Calu3 (cell line): ENCODE measurements at places on chromosomes 3 and 15.

DNA sequence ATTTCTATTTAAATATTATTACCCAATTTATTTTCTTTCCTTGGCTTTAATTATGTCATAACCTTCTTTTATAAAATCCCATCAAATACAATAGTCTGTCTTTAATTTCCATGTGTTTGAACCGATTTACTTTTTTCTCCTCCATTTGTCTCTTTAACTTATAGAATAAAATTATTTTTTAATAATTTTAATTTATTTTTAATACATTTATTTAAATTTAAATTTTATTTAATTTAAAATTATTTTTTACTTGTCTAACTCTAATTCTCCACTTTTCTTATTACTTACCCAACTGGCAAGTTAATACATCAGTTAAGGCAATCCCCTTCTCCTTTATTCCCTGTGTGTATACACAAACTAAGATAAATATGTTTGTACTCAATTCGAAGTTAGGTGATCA, 817.6 kb upstream of the NR2F2 start:
- DNase-seq, result no peak

GRCh38 chr15:44801364-44801763, 65.0 kb downstream of the TRIM69 start:
- DNase-seq, result no peak

DNA sequence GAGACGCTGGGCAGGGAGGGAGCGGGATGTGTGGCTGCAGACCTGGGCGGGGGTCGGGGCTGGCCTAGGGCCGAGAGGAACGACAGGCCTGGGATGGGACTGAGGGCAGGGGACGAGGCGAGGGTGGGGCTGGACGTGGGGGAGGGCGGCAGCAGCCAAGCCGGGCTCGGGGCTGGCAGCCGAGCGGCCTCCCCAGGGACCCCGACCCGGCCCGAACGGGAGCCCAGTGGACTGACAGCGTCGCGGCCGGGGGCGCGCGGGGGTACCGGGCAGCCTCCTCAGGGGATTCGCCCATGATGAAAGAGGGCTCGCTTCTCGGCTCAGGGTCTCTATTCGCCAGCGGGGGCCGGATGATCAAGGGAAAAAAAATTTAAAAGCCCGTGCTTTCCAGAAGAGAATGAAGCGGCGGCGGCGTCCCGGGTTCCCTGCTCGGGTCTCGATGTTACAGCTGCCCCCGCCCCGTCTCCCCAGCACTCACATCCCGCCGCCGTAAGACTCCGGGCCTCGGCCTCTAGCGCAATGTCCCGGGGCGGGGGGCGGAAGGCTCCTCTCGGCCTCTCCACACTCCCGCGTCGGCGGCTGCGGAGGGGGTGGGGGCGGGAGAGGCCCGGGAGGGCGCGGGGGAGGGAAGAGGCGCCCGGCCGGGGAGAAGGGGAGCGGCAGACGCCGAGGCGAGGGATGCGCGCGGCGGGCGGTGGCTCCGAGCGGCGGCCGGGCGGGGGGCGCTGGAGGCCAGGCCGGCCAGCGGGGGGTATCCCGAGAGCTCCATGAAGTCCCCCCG, 4.3 kb downstream of the PTH1R start:
- no peak for DNase-seq

GRCh38 chr3:99858469-99858868, 40.8 kb downstream of the CMSS1 start:
- DNase-seq, result no peak

DNA sequence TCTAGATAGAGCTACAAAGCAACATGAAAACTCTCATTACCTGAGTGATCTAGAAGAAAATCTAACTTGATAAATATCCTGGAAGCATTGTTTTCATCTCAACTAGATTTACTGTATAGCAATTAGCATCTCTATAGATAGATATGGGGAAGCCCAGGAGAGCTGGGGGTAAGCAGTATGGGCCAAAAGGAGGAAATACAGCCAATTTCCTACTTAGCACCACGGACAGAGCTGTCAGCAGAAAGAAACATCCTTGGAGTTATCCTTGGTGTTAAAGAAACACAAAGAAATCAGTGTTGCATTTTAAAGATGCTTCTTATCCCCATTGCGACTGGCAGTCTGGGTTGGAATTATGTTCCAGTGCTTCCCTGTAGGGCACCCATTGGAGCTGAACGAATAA, 126.2 kb downstream of the TIGIT start:
- DNase-seq, result no peak

DNA sequence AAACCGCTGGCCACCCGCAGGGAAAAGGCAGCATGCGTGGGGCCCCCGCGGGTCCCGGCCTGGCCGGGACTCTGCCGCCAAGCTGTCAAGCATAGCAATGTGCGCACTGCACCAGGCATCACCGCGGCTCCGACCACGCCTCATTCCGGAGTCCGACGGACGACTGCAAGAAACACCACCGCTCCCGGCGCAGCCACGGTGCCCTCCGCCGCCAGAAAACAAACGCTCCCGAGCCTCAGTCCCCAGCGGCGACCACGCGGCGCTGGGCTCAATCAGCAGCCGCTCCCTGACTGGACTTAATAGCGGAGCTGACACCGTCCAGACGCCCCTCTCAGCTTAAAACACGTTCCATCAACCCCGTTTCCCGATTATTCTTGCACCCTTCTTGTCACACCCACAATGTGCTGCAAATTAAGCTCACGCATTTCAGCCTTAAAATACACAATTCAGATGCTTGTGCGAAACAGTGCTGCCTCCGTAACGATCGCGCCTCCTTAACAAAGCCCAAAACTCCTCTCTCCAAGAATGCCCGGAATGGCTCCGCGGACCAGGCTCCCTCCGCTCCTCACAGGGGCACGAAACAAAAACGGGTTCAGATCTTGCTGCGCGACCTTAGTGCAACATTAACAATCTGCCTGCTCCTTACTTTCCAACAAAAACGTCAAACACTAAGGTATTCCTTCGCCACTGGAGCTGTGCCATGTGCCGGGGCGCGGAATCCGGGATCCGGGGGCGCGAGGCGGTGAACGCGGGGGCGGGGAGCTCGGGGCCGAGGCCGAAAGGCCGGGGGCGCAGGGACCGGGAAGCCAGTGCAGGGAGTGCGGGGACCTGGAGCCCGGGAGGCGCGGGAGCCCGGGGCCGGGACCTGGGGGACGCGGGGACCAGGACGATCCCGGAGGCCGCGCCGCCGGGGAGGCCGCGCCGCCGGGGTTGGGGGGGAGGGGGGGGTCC, 655 bp downstream of the CYFIP1 start:
- DNase-seq, result peak; percentile 25

DNA sequence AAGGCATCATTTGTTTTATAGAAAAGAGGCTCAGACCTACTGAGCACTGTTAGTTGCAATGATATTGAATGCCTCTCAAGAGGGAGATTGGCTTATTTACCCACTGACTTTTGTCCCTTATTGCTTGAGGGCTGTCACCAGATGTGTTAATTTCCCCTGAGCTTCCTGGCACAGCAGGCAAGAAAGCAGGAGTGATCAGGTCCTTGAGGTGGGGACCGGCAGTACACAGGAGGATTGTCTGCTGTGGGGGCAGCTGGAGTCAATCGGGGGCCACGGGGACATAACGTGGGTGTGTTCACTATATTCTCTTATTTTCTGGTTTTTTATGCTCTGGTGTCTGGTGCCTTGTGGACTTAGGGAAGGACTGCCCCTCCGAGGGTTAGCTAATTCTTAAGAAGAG, 44.6 kb downstream of the GASK1A start:
- no peak for DNase-seq

DNA sequence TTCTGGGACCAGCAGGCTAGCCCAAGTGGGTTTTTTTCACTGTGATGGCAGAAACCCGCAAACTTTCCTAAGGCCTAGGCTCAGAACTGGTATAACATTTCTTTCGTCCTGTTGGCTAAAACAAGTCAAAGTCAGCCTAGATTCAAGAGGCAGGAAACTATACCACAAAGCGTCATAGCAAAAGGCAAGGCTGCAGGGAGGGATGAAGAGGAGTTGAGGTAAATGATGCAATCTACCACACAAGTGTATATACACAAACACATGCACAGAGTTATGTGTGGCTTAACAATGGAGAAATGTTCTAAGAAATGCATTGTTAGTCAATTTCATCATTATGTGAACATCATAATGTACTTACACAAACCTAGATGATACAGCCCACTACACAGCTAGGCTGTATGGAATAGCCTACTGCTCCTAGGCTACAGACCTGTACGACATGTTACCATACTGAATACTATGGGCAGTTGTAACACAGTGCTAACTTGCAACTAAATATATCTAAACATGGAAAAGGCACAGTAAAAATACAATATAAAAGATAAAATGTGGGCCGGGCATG, 225.6 kb downstream of the TBL1XR1 start:
- DNase-seq, result no peak

DNA sequence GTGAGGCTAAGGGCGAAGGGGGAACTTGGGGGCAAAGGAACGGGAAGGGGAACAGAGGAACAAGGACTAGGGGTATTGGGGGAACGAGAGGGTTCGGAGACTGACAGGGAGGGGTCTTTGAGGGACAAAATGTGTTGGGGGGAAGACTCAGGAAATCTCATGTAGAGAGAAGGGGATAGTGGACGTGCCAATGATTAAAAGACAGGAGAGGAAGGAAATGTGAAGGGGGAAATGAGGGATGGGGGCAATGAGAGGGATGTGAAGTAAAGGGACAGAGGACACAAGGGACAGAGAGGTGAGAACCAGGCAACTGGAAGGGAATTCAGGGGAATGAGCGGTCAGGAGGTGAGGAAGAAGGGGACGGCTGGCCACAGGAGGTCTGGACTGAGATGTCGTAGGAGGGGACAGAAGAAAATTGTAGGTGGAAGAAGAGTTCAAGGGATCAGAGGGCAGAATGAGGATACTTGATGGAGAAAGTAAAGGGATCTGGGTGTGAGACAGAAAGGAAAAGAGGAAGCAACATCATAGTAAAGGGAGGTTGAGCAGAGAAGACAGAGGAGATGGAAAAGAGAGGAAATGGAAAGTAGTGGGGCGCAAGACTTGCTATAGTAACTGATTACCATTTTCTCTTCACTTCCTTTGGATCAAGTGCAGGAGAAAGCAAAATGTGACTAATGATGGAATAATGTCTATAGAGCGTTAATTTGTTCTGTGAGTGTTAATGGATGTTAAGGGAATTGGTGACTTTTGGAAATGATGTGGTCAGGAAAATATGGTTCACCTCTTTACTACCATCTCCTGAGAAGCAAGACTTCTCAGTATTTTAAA, 749 bp downstream of the RAB8B start:
- no peak for DNase-seq

DNA sequence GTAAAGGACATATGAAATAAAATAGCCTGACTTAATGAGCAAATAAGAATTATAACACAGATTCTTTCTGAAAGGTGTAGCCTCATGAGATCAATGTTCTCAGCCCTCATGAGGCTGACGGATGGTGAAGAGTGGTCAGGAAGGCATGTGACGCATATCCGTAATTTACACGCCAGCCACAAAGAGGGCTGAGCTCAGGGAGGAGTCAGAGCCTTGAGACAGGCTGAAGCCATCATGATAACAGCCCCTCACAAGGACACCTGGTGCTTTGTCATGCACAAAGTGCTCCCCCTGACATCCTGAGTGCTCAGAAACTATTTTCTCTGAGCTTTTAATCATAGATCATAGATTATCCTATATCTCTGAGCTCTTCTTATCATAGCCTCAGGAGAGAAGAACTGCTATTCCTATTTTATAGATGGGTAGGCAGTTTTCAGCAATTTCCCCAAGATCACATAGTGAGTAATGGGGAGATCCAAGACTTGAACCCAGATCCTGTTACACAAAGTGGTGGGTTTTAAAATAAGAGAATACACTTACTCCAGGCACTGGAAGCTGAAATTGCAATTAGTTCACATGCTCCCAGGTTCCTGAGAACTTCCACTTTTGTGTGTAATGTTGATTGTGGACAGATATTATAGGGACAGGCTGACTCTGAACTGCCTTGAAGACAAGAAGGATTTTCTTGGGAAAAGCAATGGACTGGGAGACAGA, 267.1 kb downstream of the RPLP1 start:
- DNase-seq, result no peak
